ENCODE measurements at places on chromosomes 3 and 15.

DNA sequence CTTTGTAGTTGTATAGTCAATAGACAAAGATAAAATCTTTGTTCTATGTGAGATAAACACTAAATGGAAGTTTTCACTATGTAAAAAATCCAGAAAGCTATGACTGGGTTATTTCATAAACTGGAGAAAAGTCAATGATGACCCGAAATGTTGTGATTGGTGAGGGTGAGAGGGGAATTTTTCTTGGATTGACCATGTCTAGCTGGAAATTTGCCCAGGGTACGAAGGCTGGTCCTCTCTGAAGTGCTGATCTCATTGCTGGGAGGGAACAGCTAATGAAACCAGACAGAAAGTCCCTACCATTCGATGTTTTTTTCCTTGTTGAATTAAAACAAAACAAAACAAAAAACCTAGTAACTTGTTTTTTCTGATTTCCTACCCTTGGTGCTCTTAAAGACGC, 14.3 kb downstream of the TPRG1 start:
- no peak for DNase-seq

GRCh38 chr15:98764291-98764690, 116.0 kb downstream of the IGF1R start:
- DNase-seq = no peak

DNA sequence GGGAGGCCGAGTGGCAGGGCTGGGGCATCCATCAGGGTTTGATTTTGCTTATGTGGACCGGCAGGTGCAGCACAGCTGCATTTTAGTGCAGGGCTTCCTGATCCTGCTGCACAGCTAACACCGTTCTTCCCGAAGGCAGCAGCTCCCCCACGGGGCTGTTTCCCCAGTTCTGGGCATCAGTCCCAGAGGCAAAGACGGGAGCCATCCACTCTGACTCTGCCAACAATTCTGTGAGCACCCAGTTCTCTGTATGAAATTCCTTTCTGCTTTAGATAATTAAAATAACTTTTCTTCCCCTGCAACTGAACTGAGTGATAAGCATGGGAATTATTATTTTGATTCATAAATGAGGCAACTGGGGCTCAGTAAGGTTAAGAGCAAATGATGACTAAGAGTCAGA, 262.9 kb upstream of the ATP10A start:
- no peak for DNase-seq

DNA sequence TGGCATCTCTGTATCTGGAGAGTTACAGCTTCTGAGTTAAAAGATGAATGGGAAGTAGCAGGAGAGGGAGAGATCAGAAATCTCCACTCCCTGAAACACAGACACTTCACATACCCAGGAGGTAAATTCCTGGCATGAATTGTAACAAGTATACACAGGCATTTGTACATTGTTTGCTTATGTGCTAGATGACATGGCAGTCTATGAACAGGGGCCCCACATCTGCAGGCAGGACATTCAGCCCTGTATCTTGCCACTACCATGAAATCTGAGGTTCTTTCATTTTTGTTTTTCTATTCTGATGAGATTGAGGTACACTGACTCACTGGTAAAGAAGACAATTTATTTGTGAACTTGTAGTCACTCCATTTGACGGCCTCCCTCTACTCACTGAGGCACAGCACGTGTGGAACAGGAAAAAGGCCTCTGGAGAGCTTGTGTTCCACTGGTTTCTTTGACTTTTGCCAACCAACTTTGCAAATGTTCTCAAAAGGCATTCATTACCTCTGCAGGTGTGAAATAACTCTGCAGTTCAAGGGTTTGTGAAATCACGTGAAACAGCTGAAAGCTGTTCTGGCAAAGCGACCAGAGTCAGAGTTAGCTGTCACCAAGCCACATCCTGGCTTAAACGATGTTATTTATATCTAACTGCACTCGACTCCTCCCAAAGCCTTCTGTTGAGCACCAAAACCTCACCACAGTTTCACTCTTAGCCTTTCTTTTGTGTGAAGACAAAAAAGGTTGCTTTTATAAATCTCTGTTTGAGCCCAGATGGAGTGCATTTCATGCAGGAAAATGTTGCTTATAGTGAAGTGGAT, 401.3 kb upstream of the CFAP20DC start:
- no peak for DNase-seq

GRCh38 chr3:24443476-24443875, 51.2 kb downstream of the THRB start:
- DNase-seq = no peak

- no peak for DNase-seq
Observed at GRCh38 chr3:37686220-37686619, 175.5 kb upstream of the CTDSPL start.

- no peak for DNase-seq
Observed at GRCh38 chr3:29335943-29336342, 55.1 kb downstream of the RBMS3 start.

- DNase-seq = no peak
Observed at GRCh38 chr3:56886314-56886713, 84.6 kb upstream of the ARHGEF3 start.

DNA sequence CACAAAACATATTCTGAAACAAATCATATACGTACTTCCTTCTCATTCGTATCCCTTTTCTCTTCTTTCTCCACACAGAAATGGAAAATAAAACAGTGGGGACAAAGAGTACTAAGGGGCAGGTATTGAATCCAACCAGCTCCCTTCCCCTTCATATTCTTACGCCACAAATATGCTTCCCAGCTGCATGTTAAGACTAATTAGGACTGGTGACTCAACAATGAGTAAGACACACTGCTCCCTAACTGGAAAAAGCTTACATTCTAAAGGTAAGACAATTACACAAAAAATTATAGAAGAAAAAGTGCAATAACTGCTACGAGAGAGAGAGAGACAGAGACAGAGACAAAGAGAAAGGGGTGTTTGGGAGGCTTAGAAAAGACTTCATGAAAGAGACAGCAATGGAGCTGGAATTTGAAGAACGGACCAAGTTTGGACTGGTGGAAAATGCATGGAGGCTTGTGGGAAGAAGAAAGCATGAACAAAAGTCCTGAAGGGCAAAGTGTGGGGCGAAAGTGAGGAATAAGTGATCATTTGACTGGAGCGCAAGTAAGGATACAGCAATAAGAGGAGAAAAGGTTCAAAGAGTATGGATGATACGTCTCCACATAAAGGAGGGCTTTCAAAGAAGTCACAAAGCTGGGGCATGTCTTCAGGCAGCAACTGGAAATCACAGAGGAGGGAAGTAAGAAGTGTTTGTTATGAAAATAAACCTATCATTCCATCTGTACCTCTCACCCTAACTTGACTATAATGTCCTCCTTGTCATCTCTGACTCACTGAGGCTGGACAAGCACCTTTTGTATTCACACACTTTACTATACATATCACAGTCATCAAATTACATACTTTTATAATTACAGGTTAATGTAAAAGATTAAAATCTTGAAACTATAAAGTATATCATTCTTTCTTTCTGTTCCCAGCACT, 49.2 kb downstream of the RYK start:
- no peak for DNase-seq

- DNase-seq = no peak
Observed at GRCh38 chr15:38508647-38509046, 54.7 kb downstream of the FAM98B start.

DNA sequence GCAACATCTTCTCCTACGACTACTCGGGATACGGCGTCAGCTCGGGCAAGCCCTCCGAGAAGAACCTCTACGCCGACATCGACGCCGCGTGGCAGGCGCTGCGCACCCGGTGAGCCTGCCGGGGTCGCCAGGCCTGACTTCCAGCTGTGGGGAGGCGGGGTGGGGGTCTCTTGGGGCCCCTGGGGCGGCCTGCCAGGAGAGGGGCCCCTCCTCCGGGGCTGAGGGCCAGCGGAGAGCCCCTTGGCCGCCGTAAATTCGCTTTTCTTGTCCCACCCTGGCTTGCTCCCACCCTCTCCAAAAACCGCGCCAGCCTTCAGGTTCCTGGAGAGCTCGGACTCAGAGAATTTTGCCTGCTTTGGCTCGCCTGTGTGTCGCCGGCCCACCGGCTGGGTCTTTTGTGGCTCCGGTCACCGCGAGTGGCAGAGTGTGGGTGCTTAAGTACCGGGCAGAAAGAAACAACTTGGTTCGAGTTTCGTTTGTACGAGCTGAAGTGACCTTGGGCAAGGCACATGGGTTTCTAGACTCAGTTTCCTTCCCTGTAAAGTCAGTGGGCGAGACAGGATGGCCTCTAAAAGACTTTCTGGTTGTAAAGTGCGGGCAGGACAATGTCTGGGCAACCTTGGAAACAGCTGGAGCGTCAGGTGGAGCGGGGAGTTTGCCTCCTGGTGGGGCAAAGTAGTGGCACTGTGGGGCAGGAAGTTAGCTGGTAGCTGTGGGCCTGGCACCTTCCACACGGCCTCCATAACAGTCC, 976 bp downstream of the ABHD17C start:
- no peak for DNase-seq

DNA sequence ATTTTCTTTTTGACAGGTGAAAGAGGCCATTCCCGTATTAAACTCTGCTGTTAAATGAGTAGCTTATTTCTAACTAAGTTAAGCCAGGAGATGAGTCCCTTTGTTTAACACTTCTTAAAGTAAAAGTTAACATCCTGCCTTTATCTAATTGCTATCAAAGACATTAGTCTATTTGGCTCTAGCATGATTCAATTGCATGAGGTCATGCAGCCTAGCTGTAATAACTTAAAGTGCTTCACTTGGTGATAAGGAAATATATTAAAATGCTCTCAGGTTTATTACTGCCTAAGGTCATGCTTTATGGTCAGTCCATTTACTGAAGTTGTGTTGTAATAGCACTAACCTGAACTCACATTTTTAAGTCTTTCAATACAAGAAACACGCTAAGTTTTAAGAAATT, 82.3 kb upstream of the MLF1 start:
- DNase-seq = no peak

DNA sequence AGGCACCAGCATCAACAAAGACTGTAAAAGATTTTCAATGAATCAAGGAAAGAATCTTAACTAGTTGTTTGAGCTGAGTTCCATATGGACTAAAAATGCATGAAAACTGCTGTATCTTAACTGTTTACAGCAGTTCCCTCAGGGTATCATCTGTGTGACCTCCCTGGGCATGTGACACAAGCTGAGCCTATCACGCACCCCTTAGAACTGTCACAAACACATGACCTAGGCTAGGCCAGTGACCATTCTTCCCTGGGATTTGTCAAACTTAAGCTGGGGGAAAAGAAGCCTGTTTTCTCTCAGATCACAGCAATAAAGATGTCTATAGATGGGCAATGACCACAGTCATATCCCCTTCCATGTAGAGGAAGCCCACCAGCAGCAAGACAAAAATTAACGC, 35.7 kb downstream of the IGF2BP2 start:
- DNase-seq = no peak

DNA sequence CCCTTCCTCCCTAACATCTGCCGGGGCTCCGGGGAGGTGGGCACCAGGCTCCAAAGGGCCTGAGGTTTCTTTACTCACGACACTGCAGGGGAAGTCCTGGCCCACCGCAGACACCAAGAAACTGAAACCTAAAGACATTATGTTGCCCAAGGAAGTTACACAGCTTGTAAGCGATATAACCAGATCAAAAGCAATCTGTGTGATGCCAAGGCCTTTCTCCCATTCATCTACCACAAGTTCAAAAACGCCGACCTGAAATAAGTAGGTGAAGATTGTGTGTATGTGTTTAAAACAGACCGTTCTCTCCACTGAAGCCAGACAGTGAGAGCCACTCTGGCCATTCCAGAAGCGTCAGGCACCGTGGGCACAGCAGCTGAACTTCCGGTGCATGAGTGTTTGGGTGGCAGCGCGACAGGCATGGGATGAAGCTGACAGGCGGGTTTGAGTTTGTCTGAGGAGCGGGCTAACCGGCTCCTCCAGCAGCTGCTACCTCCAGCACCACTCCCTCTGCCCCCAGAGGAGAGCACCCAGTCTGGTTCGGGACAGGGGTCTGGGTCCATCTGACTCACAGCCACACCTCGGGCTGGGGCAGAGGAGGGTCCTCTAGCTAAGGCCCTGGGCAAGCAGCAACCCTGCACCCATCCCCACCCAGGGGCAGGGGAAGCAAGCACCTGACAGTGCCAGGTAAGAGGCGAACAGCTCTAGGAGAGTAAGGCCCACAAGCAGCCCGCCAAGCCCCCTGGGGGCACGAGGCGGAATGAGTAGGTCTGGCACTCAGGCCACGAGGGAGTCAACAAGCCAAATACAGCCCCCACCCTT, 1.3 kb downstream of the TNK2 start:
- DNase-seq = no peak

GRCh38 chr3:136547293-136547692, 204.9 kb downstream of the STAG1 start:
- DNase-seq = no peak

DNA sequence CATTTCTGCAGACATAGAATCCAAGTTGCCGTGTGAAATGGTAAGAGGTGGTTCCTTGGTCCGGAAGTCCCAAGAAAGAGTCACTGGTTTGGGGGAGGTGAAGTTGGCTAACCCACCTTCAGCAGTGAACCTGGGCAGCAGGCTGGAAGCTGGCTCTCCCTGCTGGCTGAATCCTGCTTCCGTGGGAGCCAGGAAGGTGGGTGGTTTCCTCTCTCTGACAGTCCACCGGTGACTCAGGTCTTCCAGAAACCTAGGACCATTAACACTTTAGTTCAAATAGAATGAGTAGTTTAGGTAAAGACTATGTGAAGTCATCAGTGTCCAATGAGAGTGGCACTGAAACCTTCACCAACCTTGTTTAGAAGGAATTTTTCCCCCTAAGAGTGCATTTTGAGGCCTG, 87.4 kb upstream of the CACNA2D3 start:
- no peak for DNase-seq

- no peak for DNase-seq
Observed at GRCh38 chr3:128266453-128266852, 113.2 kb downstream of the EEFSEC start.

- DNase-seq = no peak
Observed at GRCh38 chr15:100809151-100809550, 70.5 kb upstream of the ALDH1A3 start.

- DNase-seq = no peak
Observed at GRCh38 chr3:38655708-38656300, 6.3 kb upstream of the SCN5A start.

- no peak for DNase-seq
Observed at GRCh38 chr3:33141006-33141405, 27.2 kb downstream of the CRTAP start.

GRCh38 chr15:41988896-41989572, 16.7 kb upstream of the EHD4 start:
- no peak for DNase-seq

- DNase-seq = no peak
Observed at GRCh38 chr3:58383476-58383875, 50.2 kb downstream of the PDHB start.

DNA sequence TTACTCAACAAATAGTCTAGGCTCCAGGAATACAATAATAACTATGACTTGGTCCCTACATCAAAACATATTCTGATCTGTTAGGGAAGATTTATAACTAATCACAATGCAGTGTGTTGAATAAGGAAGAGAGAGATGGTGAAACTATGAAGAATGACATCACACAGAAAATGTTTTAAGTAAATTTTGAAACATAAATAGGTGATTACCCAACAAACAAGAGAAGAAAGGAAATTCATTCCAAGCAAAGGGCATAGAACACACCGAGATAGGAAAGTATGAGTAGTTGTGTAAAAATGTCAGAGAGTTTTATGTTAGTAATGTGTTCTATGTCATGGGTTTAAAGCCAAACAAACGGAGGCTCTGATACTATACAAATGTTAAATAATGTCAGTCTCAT, 13.4 kb downstream of the SEC62 start:
- DNase-seq = no peak

GRCh38 chr3:149965278-149965677, 5.4 kb downstream of the PFN2 start:
- no peak for DNase-seq

Measured in right lobe of liver (tissue), 6 donors.